ENCODE measurements at places on chromosomes 11 and 22.

DNA sequence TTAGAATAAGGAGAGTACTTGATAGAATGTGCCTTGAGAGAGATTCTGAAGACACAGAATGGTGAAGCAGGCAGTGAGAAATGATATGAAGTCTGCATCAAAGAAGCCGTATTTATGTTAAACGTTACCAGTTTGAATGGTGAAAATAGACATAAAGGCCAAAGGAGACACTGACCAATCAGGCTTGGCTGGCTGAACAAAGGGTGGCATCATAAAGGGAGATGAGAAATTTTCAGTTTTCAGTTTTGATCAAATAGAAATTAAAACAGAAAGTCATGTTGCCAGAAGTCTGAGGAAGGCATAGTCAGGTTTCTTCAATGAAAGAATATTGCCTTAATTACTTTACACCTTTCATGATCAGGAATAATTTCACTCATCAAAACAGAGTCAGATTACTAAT lies 6.6 kb downstream of the OR51F1 start:
- DNase-seq: no peak

DNA sequence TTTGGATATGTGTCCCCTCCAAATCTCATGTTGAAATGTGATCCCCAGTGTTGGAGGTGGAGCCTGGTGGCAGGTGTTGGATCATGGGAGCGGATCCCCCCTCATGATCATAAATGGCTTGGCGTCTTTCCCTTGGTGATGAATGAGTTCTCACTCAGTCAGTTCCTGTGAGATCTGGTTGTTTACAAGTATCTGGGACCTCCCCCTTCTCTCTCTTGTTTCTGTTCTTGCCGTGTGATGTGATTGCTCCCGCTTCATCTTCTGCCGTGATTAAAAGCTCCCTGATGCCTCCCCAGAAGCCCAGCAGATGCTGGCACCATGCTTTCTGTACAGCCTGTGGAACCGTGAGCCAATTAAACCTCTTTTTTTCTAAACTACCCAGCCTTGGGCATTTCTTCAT lies 102.2 kb downstream of the SEZ6L start:
- DNase-seq: no peak

DNA sequence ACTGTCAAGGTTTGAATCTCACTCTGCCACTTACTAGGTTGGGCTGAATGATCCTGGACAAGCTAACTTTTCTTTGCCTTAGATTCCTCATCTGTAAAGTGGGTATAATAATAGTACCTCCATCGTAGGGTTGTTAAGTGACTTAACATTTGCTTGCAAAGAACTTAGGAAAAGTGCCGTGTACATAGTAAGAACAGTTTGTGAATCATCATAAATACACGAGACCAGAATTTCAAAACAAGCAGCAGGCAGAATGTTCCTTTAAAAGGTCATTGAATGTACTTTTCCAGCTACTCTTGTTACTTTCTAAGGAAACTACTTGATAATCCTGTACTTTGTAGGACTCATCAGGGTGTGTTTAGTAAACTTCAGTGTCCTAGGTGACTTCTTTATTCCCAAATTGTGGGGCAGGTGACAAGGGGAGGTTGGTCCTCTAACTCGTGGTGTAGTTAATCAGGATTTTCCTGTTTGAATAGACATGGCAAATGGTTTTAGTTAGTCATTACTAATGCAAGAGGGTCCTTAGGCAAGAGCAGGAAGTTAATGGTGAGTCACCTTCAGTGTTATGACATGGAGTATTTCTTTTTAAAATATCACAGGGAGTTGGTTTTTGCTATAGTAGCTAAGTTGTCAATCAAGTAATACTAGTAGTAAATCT lies 67.9 kb downstream of the YAP1 start:
- no peak for DNase-seq

DNA sequence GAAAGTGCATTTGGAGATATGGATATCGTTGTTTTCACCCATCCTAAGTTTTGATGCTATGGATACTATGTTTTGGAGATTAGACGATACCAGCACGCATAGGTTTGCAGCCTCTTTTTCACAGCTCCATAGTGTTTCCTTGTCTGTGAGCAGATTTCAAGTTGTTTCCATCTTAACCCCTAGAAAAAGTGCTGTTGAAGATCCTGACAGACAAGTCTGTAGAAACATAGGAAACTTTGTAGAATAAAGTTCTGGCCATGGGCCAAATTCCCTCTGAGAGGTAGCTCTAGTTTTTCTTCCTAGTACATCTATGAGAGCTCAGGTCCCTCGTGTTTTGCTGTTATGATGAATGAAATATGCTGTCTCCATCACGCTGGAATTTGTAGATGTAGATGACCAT lies 32.4 kb downstream of the ST3GAL4 start:
- DNase-seq: no peak

- no peak for DNase-seq
These were observed 40.6 kb downstream of the FANCF start for GRCh38 chr11:22584976-22585375.

DNA sequence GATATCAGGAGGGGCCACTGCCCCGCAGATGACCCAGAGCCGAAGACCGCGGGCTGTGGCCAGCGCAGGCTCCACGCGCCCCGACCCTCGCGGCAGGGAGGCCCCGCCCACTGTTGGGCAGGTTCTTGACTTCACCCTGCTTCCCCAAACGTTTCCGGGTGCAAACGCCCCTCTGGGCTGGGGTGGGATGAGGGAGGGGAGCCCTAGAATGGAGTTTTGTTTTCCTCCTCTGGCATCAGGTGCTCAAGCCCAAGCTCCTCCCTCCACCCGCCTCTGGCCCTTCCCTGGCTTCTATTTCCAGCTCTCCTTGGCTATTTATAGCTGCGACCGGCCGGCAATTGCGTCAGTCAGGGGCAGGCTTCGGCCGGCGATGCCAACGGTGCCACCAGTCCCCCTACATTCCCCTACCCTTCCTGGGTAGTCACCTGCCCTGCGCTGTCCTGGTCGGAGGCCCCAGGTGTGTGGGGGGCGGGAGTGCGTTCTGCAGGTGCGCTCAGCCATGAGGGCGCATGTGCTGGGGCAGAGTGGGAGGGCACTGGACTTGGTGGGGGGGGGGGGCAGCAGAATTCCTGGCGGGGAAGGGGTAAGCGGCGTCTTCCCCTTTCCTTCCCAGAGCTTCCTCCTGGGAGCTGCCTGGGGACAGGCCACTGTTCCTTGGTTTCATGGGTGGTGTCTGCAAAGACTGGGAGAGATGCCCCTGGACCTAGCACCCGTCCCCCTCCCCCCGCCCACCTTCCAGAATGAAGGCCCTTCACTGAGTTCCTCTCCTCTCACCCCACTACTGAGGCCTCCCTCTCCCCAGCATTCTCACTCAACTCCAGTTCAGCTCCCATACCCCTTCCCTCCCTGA lies 23.6 kb downstream of the DUSP8 start:
- no peak for DNase-seq

- no peak for DNase-seq
These were observed 133.4 kb upstream of the E2F8 start for GRCh38 chr11:19374151-19374569.

DNA sequence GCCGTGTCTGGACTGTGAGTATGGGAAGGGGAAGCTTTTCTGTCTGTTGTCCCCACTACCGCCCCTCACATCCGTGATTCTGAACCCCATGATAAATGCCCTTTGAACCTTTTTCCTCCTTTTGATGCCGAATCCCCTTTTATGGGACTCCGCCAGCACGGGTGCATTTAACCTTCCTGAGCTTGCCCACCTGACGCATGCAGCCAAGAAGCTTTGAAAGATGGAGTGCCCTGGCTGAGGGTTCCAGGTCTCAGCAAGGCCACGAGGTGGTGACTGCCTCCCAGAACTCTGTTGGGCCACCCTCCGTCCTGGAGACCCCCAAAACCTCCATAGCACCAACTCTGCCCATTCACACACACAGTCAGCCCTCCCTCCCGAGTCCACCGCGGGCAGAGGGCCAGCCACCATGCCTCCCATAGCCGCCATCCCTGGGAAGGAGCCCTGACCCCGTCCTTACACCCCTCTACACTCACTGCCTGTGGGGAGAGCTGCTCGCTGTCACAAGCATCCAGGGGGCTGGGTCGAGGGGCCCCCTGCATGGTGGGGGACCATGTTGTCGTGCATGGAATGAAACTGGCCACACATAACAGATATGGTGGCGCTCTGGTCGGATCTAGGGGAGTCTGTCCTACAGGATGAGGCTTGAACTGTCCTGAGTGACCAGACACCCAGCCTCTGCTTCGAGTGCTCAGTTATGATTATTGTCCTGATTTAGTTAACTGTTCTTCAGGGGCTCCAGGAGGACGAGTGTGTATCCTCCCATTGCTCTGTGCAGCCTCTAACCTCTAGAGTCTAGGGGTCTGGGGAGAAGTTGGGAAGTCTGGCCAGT lies 822 bp upstream of the COMT start:
- DNase-seq: no peak

- DNase-seq: no peak
These were observed 6.7 kb upstream of the APOBEC3A start for GRCh38 chr22:38950527-38951295.

- DNase-seq: no peak
These were observed 14.2 kb upstream of the MUC5B start for GRCh38 chr11:1208394-1209261.

- no peak for DNase-seq
These were observed 7.3 kb downstream of the NEAT1 start for GRCh38 chr11:65429724-65430405.
